AG04450 (cell line): ENCODE measurements at places on chromosomes 7 and 10.

- DNase-seq: no peak
These were observed 133.6 kb upstream of the NPVF start for GRCh38 chr7:25361863-25362262.

GRCh38 chr7:1260244-1260635 is 27.6 kb downstream of the UNCX start:
- no peak for DNase-seq

DNA sequence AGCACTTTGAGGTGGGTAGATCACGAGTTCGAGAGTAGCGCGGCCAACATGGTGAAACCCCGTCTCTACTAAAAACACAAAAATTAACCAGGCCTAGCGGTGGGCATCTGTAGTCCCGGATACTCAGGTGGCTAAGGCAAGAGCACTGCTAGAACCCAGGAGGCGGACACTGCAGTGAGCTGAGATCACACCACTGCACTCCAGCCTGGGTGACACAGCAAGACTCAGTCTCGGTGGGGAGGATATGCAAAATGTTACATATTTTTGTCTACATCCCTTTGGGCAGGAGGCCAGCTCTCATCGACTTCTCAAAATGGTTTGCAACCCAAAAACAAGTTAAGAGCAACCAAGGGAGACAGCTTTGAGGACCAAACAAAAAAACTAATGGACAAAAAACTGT is 8.2 kb downstream of the ATE1 start:
- no peak for DNase-seq

- no peak for DNase-seq
These were observed 6.8 kb downstream of the PRPF18 start for GRCh38 chr10:13593535-13593934.

GRCh38 chr7:115827305-115828045 is 203.1 kb downstream of the TFEC start:
- DNase-seq: no peak

GRCh38 chr10:132021504-132022143 is 39.9 kb upstream of the BNIP3 start:
- no peak for DNase-seq

DNA sequence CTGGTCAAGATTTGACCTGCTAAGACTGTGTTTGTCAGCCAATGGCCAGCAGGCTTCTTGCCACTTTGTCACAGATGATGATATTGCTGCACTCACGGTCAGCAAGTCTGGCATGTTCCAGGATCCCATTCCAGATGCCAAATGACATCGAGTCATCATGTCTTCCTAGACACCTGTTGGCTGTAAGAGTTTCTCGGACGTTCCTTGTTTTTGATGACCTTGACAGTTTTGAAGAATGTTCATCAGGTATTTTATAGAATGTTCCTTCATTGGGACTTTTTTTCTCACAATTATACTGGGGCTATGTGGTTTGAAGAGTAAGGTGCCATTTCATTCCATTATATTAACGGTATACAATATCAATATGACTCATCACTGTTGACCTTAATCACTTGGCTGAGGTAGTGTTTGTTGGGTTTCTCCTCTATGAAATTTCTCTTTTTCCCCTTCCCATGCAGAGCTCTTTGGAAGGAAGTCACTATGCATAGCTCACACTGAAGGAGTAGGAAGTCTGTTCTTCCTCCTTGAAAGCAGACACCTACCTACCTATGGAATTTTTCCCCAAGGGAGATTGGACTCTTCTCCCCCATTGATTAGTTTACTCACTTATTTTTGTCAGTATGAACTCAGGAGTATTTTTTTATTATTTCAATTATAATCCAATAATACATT is 31.6 kb downstream of the HECW1 start:
- DNase-seq: no peak
